ENCODE measurements at places on chromosomes 6 and 20.

- no peak for DNase-seq
These were observed 7.7 kb downstream of the PSMB1 start for GRCh38 chr6:170545405-170545804.

GRCh38 chr20:1619861-1620444 lies at the start of gene SIRPB1:
Gene SIRPB1, minus strand, starts transcription at chr20:1620009. Its CDS starts 65 bp downstream, at chr20:1619944.
- no peak for DNase-seq

DNA sequence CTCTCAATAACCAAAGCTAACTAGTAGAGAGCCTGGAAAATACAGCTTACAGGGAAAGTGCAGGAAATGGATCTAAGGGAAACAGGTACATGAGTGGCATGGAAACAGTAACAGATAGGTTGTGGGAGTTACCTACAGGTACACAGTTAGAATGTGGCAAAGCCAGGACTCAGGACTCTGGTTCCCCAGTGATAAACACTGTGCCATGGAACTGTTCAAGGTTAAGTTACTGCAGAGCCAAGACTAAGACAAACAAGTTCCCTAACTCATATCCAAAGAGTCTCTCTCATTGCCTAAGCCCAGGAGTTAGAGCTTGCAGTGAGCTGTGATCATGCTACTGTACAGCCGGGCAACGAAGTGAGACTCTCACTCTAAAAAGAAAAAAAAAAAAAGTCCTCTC lies 6.6 kb downstream of the MED20 start:
- no peak for DNase-seq

GRCh38 chr6:88563277-88563625 lies 397.1 kb upstream of the CNR1 start:
- no peak for DNase-seq

- DNase-seq = no peak
These were observed 35.8 kb downstream of the GCM1 start for GRCh38 chr6:53112871-53113270.

- no peak for DNase-seq
These were observed 36.3 kb downstream of the CD164 start for GRCh38 chr6:109345986-109346385.

DNA sequence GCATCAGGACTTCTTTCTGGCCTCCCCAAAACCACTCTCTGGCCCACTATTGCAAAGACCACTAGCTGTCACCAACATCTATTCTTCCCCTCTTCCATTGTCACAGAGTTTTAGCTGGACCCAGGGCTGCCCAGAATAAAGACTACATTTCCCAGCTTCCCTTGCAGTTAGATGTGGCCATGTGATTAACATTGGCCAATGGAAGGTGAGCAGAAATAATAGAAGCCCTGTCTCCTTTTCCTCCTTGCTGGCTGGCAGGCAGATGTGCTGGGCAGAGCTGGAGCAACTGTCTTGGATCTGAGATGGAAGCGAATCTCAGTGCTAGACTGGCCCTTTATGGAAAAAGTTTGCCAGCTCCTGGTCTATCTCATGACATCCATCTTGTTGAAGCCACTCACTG lies 97.0 kb downstream of the KCNB1 start:
- no peak for DNase-seq

- no peak for DNase-seq
These were observed 56.6 kb downstream of the SYTL3 start for GRCh38 chr6:158706369-158706982.

- no peak for DNase-seq
These were observed 300.4 kb downstream of the TAF4 start for GRCh38 chr20:61765081-61765870.

GRCh38 chr6:23499549-23499948 lies 626.5 kb upstream of the NRSN1 start:
- no peak for DNase-seq

- no peak for DNase-seq
These were observed 29.2 kb upstream of the GNRH2 start for GRCh38 chr20:3014179-3014578.

DNA sequence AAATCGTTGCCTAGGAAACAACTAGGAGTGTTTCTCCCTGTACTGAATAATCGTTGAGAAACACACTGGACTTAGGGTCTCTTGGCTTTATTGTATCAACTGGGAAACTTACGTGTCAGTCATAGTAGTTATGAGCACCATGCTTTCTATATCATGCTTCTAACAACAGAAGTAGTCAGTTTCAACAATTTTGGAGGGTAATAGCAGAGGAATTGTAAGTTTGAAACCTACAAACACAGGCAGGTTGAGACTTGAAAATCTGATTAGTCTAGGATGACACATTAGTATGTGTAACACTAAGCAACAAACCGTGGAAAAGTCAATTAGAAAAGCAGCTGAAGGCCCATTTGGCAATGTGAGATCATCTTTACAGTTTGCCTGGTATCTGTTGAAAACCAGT lies 43.9 kb upstream of the FABP7 start:
- no peak for DNase-seq

Data from stimulated activated CD8-positive, alpha-beta memory T cell treated with anti-CD3 and anti-CD28 coated beads, Interleukin-7, amount 100 ng/mL, for 24 hours (primary cell).